ENCODE measurements at places on chromosomes 4 and X.

DNA sequence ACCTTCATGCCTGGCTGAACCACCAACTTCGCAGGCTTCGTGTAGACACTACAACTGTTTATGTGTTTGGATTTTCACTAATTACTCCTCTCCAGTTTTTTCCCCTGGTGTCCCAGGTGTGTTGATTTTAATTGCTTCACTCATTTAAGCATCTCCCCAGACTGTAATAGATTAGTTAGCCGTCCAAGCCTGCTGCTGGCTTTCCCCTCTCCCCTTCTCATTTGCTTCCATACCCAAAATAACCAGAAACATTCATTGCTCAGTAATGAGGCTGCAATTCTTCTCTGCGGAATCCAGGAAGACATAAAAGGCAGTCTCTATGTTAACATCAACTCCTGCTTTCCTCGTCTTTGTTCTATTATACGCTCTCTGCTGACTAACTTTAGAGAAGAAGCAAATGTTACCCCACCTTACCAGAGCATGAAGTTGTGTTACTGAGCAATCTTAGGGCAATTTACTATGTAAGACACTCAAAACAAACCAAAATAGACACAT, 37.9 kb upstream of the SCRG1 start:
- no peak for DNase-seq

DNA sequence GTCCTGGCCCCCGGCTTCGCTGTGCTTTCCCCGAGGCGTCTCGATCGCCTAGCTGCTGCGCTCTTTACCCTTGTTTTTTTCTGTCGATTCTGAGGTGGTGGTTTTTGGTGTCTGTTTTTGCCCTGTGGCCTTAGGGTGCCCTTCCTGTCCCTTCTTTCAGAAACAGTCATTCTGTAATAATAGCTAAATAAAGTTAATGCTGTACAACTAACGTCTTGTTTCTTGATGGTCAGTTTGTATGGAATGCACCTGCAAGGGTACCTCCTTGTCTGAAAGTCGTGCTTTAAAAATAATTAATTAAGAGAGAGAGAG, 686 bp downstream of the FIP1L1 start:
- no peak for DNase-seq

- no peak for DNase-seq
Observed at GRCh38 chr4:39231660-39232059, 49.3 kb downstream of the WDR19 start.

GRCh38 chr4:123083646-123084045, 161.2 kb upstream of the NUDT6 start:
- DNase-seq: no peak

- no peak for DNase-seq
Observed at GRCh38 chr4:144718958-144719512, 73.1 kb downstream of the HHIP start.

GRCh38 chrX:52577464-52578173, 60.8 kb upstream of the XAGE1B start:
- DNase-seq: no peak

- DNase-seq: no peak
Observed at GRCh38 chr4:174828845-174829701, at the start of gene GLRA3. GLRA3 (minus strand) TSS chr4:174829247; CDS start chr4:174828811, 436 bp downstream.

DNA sequence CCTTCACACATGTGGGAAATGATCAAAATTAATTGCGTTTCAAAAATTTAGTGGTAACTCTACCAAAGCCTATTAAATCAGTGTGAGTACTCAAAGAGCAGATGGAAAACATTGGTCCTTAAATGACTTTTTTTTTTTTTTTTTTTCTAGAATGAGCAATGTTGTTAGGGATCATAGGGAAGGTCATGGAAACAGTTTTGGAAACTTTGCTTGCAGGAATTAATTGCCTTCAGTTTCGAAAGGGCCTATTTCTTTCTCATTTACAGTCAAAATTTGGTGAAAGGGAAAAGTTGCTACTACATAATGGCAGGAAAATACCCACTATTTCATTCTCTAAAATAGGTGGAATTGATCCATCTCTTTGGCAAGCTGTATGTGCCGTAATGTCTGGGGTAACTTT, 160.9 kb downstream of the RTL9 start:
- no peak for DNase-seq

DNA sequence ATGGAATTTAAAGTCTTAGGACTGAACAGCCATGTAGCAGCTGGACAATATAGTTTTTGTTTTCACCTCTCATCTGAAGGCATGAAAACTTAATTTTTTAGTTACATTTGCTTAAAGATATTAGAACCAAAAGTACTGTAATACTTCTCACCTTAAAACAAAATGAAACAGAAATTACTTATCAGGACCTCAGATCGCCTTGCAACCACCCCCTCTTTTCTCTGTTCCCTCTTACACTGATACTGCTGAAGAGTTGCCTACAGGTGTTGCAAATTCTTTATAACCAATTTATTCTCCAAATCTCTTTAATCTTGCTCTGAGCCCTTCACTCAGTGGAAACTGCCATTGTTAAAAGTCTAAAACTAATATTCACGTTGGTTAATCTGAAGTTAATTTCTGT, 145.0 kb downstream of the SPCS3 start:
- DNase-seq: no peak

GRCh38 chr4:7392438-7393421, 42.0 kb downstream of the PSAPL1 start:
- DNase-seq: no peak

DNA sequence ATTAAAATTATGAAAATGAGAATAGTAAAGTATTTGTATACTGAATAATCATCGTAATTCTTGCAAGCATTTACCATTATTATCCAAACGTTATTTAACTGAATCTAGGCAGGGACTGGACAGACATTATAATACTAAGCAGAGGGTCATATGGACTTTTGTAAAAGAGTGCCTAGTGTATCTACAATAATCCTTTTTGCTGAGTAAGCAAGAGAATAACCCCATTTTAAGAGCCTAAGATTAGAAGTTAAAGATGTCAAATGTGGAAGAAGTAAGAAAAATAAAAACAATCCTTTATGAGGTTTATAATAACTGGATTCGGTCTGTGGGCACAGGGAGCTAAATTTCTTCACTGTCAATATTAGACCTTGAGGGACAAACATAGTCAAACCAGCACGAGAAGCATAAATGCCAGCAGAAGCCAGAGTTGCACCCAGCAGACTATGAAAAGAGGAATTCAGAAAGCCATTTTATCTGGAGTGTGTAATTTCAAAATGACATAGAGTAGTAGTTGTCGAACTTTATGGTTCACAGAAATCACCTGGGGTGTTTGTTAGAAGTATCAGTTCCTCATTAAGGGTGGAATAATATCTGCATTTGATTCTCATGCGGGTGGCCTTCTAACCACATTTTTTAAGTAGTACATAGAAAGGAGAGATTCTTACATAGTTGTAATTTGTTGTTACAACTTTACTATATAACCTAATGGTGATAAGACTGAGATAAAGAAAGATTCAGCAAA, 39.7 kb upstream of the DCLK2 start:
- DNase-seq: no peak

DNA sequence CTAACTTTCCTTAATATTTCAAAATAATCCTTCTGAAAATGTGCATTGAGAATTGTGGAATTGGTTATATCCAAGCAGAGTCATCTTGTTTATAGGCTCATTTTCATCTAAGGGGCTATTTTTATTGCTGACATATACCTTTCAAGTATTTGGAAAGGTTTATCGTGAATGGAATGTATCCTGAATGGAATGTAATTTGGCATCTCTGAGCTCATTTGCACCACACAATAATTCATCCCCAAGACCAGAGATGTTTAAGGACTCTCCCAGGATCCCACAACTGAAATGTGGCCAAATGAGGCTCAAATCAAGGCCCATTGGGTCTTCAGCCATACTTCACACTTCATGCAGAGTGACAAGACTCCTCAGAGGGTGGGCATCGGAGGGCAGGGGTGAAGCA, 7.5 kb upstream of the SETD7 start:
- DNase-seq: no peak

GRCh38 chrX:133985164-133985966, at the start of gene GPC3:
GPC3 (minus strand) TSS chrX:133985594.
- no peak for DNase-seq

DNA sequence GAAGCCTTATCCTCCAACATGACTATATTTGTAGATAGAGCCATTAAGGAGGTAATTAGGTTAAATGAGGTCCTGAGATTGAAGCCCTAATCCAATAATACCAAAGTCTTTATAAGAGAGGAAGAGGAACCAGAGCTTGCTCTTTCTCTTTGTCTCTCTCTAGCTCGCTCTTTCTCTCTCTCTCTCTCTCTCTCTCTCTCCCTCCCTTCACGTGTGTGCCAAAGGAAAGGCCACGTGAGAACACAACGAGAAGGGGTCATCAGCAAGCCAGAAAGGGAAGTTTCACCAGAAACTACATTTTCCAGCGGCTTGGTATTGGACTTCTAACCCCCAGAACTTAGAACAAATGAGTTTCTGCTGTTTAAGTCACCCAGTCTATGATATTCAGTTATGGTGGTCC, 1540.5 kb downstream of the C4orf33 start:
- no peak for DNase-seq

DNA sequence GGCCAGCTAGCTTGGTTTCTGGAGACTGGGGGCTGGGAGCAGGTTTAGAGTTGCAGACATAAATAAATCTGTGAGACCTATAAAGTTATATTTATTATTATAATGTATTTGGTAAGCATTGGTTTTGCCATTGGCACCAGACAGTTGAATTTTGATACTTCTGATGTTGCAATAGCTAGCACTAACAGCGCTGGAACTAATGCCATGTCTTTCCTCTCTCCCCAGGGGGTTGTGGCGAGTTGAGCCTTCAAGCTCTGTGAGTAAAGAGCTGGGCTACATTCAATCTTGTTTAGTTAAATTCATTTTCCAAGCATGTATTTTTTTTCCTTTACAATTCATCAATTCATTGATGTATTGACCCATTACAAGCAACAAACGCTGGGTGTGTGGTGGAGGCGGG, 358.7 kb upstream of the NR3C2 start:
- DNase-seq: no peak

GRCh38 chr4:101238706-101239105, 108.6 kb downstream of the PPP3CA start:
- no peak for DNase-seq
